ENCODE measurements at places on chromosomes 7 and 10.

DNA sequence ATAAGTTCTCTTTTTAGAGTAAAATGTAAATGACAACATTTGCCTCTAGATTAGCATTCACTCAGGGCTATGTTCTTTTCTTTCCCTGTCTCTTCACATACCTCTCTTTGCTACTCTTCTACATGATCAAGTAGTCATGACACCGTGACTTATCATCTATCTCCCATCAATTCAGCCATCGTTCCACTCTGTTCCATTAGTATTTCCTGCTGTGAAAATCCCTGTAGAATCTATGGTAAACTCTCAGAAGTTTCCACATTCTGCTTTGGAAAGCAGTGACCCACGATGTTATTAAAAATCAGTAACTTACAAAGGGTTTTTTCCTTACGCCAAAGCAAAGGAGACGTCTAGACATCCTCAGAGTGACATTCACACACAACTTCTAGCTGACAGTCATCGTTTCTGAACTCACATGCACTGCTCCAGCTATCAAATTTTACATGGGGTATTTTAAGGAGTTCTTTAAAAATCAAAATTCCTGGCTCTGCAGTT lies 135.6 kb downstream of the SEMA3C start:
- DNase-seq: no peak

GRCh38 chr10:101782811-101783735 lies at the start of gene NPM3:
TSS of gene NPM3 (minus strand) at chr10:101783446. CDS start at chr10:101783390, 56 bp downstream.
- DNase-seq: peak; percentile 53

- no peak for DNase-seq
Observed at GRCh38 chr10:55441777-55442176, 640.7 kb upstream of the PCDH15 start.

DNA sequence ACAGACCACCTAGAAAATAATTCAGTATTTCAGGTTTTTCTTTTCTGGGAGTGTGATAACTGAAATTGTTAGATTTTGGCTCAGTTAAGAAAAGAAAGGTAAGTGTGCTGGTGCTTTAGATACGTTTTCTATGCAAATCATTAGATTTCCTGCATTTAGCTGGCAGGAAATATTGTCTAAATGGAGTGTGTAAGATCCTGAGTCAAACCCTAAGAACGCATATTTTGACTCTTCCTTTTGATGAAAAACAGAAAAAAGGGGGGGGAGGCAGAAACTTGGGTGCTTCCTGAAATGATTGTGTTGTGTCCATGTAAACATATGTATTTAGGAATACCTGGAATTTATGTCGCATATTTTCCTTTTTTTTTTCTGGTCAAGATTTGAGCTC lies 1.2 kb downstream of the GRK5 start:
- DNase-seq: no peak

GRCh38 chr10:124257781-124258180 lies 160.9 kb downstream of the OAT start:
- DNase-seq: no peak

- DNase-seq: no peak
Observed at GRCh38 chr10:62029401-62029800, 127.9 kb downstream of the ARID5B start.

- DNase-seq: peak; percentile 7
Observed at GRCh38 chr10:58898854-58899573, 277.4 kb upstream of the PHYHIPL start.

DNA sequence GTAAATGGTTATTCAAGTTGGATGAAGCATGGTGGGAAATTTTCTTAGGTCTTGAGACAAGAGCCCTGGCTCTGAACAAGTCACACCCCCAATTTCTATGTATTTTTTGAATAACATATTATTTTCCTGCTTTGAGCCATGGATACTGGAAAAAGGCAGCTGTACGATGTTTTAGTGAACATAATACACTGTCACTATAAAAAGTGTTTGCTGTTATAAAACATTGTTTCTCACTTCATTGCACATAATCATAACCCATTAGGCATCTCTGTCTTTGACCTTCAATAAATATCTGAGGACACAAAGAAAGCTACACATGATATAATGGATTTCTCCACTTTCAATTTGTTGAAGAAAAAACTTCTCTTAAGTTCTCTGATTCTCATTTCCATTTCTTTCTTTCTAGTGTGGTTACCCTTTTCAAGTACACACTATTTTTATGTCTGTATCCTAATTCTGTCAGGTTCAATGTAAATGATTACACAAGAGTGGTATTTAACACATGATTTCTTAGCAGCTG lies 283.9 kb upstream of the SP8 start:
- DNase-seq: no peak

DNA sequence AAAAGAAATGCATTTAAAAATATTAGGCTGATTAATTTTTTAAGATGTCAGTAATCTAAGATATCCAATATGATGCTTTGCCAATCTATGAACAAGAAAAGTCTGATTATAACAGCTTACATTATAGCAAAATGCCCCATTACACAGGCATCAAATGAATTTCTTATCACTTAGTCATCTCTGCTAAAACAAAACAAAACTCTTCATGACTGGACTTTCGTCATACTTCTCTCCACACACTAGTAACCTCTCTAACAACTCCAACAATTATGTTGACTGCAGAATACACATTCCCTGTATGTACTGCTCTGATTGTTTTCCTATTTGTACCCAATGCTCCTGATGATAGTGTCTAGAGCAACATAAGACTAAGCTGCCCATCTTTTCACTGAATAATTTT lies 3.8 kb upstream of the MKI67 start:
- DNase-seq: no peak

- DNase-seq: no peak
Observed at GRCh38 chr10:33229252-33229948, 105.1 kb downstream of the NRP1 start.

DNA sequence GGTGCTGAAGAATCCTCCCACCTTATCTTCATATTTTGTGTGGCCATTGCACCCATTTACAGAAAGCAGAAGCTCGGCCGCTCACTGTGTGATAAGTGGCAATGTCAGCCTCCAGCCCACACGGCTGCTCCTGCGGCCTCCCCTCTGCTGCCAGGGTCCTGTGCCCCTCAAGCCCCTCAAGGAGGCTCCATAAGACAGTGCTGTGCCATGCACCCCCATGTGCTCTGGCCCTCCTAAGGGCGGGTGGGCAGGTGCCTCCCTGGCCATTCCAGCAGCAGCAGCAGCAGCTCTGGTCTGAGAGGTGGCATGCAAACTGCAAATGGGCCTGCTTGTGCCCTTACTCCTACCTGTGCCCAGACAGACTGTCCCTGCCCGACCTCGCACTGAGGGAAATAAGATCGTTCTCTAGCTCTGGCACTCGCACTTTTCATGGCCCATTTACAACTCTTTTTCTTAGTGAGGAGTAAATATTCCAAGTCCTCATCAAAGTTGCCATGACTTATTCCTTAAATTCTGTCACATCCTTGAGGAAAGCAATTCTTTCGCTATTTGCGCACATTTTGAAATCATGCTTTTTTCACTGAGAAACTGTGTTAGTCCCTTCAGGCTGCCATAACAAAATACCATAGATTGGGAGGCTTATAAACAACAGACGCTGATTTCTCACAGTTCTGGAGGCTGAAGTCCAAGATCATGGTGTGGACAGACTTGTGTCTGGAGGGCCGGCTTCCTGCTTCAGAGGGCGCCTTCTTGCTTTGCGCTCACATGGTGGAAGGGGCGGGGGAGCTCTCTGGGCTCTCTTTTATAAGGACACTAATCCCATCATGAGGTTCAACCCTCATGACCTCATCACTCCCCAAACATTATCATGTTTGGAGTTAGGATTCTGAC lies 187.8 kb downstream of the COBL start:
- DNase-seq: no peak

- no peak for DNase-seq
Observed at GRCh38 chr7:141014125-141014523, 628 bp downstream of the MRPS33 start.

DNA sequence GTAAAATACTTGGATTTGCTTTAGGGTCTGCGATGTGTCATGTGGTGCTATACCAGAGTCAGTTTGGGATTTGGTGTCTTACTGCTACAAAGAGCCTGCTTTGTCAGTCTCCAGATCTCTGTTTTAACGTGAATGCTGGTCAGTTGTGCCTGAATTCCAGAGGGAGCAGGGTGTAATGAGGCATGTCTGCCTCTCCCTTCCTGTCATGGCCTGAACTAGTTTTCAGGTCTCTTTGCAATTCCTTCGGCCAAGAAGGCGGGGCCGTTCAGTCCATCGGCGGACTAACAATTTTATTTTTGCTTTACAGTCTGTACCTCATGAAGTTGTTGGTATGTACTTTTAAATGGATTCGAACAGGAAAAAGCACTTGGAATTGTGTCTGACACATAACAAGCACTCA lies 465.1 kb upstream of the ADARB2 start:
- no peak for DNase-seq

- peak; percentile 82 for DNase-seq
Observed at GRCh38 chr7:117777335-117778142, 95.7 kb downstream of the CTTNBP2 start.

GRCh38 chr10:20492447-20492846 lies 404.7 kb downstream of the NEBL start:
- no peak for DNase-seq

GRCh38 chr7:194252-195009 lies 2.1 kb downstream of the FAM20C start:
- no peak for DNase-seq

DNA sequence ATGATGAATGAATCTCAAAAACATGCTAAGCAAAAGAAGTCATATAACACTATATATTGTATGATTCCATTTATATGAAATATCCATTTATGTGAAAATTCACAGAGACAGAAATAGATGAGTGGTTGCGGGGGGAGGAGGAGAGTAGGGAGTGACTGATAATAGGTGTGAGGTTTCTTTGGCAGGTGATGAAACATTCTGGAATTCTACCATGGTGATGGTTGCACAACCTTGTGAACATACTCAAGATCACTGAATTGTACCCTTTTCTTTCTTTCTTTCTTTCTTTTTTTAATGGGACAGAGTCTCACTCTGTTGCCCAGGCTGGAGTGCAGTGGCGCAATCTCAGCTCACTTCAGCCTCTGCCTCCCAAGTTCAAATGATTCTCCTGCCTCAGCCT lies 10.7 kb downstream of the SVOPL start:
- DNase-seq: no peak

- no peak for DNase-seq
Observed at GRCh38 chr10:113519681-113520115, 33.2 kb upstream of the HABP2 start.

DNA sequence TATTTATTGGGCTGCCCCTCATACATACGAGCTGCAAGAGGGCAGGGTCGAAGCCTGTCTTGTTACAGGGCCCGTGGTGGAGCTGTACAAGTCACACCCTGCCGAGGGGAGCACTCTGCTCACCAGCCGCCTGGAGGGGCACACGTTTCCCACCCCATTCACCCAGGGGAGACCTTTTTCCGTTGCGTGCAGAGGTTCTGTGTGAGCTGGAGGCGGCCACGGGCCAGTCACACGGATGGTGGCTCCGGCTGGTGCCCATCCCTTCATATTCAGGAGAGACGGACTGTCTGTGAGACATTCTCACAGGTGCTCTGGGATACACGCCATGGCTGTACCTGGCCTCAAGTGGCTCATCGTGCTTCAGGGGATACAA lies 47.9 kb upstream of the FAM20C start:
- DNase-seq: no peak

GRCh38 chr10:125689955-125690569 lies 7.1 kb upstream of the TEX36 start:
- no peak for DNase-seq

- DNase-seq: no peak
Observed at GRCh38 chr7:69814421-69814962, 216.2 kb downstream of the AUTS2 start.

DNA sequence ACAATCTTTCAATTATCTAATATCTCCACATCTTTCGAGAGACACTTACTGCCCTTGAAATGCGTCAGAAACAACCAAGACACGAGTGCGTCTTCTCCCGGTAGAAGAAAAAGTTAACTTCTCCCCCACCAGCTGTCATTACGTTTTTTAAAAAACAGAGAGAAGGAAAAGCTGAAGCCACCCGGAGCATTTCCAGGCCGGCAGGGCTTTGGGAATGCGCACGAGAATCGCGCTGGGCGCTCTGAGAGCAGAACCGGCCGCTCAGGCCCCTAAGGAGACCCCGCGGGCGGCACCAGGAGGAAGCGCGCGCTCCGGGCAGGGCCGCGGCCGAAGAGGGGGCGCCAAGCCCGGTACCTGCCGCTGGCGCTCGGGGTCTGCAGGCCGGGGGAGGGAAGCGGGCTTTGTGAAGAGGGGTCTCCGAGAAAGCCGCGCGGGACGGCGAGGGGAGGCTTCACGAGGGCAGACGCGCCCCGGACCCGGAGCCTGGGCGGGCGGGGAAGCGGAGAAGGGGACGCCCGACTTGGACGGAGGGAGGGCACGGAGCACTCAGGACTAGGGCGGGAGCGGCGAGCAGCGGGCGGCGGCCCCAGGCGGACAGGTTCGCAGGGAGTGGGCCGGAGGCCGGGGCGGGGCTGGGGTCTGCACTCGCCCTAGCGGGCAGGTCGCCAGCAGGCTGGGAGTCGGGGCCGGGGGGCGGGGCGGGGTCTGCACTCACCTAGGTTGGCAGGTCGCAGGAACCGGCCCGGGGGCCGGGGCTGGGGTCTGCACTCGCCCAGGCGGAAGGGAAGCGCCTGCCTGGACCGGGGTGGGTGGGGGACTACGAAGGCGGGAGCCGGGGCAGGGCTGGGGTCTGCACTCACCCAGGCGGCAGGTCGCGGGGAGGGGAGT lies 932 bp downstream of the ESYT2 start:
- no peak for DNase-seq

- no peak for DNase-seq
Observed at GRCh38 chr10:22670788-22671187, 43.6 kb downstream of the PIP4K2A start.
